ENCODE measurements at places on chromosomes 4 and X.

DNA sequence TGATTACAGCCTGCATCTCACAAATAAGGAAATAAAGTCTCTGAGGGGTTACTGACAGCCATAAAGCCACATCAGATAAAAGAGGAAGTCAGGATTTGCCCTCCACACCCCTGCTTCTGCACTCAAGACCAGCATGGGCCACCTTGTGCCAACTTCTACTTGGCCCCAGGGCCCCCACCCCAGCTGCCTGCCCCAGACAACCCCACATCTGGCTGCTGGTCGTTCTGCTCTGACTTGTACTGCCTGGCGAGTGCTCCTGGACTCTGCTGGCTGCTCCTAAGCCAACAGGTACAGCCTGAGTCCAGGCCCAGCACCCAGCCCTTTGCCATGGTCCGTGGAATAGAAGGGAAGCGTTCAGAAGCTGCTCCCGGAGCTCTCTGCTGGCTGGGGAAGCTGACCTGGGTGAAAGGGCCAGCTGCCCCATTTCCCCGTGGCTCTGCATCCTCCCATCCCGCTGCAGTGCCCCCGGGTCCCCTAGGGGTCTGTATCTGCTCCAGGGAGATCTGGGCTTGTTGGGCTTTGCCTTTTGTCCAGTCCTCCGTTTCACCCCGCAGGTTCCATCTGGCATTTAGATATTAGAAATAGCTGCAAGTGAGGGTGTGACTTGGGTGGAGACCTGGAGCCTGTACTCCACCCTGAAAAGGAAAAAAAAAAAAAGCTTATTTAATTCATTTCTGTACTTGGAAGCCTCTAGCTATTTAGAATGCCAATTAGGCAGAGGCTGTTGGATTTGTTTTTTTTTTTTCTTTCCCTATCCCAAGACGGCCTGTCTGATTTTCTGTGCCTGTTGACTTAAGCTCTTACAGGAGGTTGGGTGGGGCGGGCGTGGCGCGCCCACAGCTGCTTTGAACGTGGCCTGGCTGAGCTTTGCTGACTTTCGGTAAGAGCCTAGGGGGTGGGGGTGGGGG is 194.7 kb downstream of the PTTG2 start:
- no peak for DNase-seq

DNA sequence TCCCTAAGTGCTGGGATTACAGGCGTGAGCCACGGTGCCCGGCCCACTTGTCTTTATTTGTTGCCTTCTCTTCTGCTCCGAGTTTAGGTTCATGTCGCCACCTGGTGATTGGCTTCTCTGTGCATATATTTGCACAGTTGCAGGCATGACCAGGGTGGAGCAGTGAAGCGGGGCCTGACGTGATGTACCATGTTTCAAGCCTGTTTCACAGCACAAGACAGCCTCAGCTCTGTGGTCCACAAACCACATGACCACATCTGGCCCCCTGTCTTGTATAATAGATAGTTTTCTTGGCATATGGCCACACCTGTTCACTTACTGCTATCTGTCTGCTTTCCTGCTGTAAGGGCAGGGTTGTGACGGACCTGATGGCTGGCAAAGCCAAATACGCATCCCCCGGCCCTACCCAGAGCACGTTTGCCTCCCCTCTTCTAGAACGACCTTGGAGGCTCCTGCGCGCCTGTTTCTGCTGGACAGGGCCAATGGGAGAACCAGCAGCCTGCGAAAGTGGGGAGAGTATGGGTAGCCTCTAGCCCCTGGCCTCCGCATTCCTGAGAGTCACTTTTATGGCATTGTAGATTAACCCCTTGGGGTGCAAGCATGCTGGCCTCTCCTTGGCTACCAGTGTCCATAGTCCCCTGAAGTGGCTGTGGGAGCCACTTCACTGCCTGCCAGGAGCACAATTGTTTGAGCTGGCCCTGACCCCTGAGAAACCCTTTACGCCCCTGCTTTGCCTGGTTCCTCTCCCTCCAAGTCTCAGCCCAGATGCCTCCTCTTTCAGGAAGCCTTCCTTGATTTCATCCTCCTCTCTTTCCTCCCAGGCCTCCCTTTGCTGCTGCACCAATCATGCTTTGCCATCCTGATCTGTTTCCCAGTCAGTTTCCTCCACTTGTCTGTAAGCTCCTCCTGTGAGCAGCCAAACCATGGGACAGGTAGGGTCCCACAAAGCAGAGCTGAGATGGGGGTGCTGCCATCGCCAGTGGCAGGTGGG is 6.0 kb upstream of the SH3TC1 start:
- DNase-seq = peak; percentile 38

DNA sequence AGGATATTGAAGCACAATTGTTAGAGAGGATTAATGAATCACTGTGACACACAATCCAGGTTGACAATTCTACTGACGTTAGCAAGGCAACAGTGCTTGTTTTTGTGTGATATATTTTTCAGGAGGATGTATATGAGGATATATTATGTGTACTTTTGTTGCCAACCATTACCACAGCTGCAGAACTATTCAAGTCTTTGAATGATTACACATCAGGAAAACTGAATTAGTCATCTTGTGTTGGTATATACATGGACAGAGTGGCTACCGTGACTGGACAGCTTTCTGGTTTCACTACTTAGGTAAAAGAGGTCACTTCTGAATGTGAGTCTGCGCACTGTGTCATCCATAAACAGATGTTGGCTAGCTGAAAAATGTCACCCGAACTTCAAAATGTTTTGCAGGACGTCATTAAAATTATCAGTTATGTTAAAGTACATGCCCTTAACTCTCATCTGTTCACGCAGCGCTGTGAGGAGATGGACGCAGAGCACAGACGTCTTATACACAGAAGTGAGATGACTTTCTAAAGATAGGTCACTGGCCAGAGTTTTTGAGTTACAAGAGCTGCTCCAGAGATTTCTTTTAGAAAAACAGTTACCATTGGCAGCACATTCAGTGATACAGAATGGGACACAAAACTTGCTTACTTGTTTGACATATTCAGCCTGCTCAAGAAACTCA is 69.0 kb downstream of the MRPL1 start:
- no peak for DNase-seq

- no peak for DNase-seq
These were observed 9.3 kb downstream of the ZXDA start for GRCh38 chrX:57900975-57901374.

DNA sequence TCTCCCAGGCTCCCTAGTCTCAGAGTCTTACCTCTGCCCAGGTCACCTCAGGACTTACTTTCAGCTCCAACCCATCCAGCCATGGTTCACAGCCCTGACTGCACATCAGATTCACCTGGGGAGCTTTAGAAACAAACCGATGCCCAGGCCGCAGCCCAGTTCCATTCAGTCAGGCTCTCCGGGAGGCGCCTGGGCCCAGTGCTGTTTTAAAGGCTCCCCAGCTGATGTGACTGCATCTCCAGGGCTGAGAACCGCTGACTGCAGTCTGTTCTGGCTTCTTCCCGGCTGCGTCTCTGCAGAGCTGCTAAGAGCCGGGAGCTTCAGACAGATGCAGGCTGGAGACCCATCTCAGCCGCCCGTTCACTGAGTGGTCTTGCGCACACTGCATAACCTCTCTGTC is 44.4 kb upstream of the LGI2 start:
- no peak for DNase-seq

- no peak for DNase-seq
These were observed 67.0 kb downstream of the FAM13A start for GRCh38 chr4:88989990-88990389.

DNA sequence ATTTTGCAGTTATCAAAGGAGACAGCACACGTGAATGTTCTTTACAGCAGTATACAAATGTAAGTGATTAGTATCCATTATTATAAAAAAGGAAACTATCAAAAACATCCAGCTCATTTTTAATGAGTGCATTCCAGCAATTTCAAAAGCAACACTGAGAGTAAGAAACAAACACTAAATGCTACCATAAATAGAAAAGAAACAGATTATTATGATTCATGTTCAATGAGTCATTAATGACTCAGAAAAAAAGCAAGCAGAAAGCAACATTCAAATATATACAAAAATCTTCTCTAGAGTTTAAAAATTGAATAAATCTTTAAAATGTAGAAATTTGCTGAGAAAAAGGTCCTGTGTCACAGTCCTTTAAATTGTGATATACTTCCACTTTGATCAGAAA is 346.5 kb upstream of the FMR1 start:
- DNase-seq = no peak

- DNase-seq = no peak
These were observed 7.9 kb downstream of the FAM13A start for GRCh38 chr4:89048906-89049601.

- DNase-seq = no peak
These were observed 39.3 kb upstream of the MXD4 start for GRCh38 chr4:2301225-2301642.

- no peak for DNase-seq
These were observed 61.8 kb downstream of the CPE start for GRCh38 chr4:165440415-165441158.

GRCh38 chr4:183129125-183129524 is 30.1 kb downstream of the WWC2 start:
- peak; percentile 1 for DNase-seq

DNA sequence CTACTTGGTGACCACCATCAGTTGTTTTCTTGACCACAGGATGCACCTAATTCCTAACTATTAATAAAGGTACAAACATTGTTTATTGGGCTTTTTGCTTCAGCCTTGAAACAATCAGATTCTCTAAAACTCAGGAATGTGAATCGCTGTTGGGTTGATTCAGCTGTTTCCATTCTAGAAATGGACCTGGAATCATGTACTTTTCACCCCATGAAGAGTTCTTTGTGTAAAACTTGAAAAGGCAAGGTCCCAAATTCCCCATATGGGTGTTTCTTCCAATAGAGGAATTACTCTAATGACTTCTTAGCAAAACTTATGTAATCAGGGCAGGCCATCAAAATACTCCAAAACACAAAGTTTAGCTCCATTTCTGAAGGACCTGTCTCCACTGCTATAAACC is 7.4 kb downstream of the AFAP1 start:
- DNase-seq = no peak

- no peak for DNase-seq
These were observed 43.1 kb downstream of the MAB21L2 start for GRCh38 chr4:150625033-150625432.

DNA sequence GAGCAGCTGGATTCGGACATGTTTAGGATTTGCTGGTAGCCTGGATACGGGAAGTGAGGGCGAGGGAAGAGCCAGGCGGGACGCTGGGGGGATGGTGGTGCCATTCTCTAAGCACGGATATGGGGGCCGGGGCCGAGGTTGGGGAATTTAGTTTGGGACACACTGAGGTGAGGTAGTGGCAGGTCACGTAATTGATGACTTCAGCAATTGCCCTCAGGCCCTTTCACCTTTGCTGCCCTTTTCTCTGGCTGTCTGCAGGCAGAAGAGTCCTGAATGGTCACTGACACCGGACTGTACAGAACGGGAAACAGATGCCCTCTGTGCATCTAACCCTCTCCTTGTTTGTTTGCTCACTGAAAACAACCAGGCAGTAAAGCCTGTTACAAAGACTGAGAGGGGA is 16.9 kb upstream of the HMGB3 start:
- DNase-seq = no peak

DNA sequence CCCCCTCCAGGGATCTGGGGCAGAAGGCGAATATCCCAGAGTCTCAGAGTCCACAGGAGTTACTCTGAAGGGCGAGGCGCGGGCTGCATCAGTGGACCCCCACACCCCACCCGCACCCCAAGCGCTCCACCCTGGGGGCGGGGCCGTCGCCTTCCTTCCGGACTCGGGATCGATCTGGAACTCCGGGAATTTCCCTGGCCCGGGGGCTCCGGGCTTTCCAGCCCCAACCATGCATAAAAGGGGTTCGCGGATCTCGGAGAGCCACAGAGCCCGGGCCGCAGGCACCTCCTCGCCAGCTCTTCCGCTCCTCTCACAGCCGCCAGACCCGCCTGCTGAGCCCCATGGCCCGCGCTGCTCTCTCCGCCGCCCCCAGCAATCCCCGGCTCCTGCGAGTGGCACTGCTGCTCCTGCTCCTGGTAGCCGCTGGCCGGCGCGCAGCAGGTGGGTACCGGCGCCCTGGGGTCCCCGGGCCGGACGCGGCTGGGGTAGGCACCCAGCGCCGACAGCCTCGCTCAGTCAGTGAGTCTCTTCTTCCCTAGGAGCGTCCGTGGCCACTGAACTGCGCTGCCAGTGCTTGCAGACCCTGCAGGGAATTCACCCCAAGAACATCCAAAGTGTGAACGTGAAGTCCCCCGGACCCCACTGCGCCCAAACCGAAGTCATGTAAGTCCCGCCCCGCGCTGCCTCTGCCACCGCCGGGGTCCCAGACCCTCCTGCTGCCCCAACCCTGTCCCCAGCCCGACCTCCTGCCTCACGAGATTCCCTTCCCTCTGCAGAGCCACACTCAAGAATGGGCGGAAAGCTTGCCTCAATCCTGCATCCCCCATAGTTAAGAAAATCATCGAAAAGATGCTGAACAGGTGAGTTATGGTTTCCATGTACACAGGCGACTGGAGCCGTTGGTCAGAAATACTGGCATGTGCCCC is at the start of gene CXCL1:
Gene CXCL1 (plus strand): TSS at position 264 of the 926 bp plus-strand sequence. CDS start 78 bp downstream, at position 342.
- no peak for DNase-seq

- DNase-seq = no peak
These were observed 39.9 kb upstream of the GLRA2 start for GRCh38 chrX:14489437-14489836.

- no peak for DNase-seq
These were observed 63.0 kb downstream of the KIAA0232 start for GRCh38 chr4:6845574-6845973.

DNA sequence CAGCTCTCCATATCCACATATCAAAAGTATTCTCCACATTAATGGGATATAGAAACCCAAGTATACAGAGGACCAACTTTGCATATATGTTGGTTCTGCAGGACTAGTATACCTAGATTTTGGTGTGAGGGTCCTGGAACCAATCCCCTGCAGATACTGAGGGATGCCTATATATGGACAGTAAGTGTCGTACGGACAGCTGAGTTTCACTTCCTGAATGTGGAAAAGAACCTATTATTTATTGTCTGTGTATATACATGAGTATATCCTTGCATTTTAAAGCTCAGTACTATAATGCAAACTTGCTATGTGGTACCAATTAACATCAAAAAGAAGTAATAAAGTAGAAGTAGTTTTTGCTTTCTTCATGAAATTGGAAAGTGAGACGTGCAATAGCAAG is 101.9 kb downstream of the FBXW7 start:
- DNase-seq = no peak

Data from SK-N-DZ (cell line).